ENCODE measurements at places on chromosomes 4 and X. TPM values are rescaled to one million over a fixed set of nuclear protein-coding genes. Genes with fewer than 3 reads are reported as not detected.

Gene CENPVL2
- total RNA-seq: not detected

Gene ENAM
- total RNA-seq: 0.32 TPM

Gene C4orf17
- total RNA-seq: not detected

Gene CT45A2
- total RNA-seq: not detected

Gene IL9R
- 0.33 TPM for total RNA-seq

Gene VSIG4
- 63.3 TPM for total RNA-seq

Gene KLHL13
- total RNA-seq: 20.2 TPM

Gene LRP2BP
- 2.3 TPM for total RNA-seq

Gene USP51
- total RNA-seq: 0.66 TPM

Gene TMEM271
- total RNA-seq: not detected

Gene RNF128
- 1.1 TPM for total RNA-seq

Gene DHRSX
- 29.2 TPM for total RNA-seq

Gene CFP
- 17.4 TPM for total RNA-seq

Gene MAGEC1
- not detected for total RNA-seq

Gene CXCL11
- not detected for total RNA-seq

Gene GASK1B
- 70.4 TPM for total RNA-seq

Gene AKAP14
- total RNA-seq: not detected

DNA sequence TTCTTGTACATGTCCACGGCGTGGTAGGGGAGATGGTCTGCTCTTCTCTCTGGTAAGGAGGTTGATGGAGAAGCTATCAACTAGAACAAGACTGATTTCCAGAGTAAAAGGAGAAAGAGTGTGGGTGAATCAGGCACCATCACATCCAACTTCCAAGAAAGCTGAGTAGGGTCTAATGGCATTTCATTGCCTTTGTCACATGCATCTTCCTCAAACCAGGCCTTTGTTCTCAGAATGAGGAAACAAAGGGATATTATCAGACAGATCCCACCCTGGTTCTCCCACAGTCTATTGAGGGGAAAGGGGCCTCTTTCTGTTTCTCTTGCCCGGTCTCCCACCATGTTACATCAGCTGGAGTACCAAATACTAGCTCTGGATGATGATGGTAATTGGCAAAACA, 160.2 kb upstream of the RBPJ start:
- no peak for DNase-seq

- DNase-seq: no peak
These were observed 219.7 kb downstream of the DCLK2 start for GRCh38 chr4:150297861-150298474.

DNA sequence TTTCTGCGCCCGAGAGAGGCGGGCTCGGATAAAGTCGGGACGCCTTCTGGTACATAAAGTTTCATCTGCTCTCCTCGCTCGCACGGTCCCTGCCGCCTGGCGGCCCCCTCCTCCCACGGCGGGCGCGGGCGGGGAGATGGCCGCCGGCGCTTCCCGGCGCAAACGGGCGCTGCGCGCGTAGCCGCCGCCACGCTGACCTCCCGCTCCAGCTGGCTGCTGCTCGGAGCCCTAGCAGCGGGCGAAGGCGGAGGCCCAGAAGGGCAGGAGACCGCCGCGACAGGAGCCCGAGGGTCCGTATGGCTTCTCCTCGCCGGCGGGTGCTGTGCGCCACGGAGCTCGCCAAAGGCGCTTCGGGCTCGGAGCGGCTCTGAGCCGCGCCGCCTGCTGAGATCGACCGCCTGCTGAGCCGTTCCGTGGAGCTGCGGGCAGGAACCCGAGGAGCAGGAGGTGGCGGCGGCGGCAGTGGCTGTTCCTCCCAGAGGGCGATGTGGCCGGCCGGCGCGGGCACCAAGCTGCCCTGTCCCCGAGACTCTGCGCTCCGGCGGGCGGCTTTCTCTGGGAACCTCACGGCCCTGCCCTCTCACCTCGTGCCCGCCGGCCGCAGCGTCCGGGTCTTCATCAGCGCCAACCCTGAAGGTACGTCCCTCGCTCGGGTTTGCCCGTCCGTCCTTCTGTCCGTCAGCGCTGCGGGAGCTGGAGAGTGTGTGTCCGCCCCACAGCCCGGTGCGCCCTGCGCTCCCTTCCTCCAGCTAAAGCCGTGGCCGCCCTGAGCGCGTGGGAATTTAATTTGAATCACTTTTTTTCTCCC, at the start of gene NWD2:
NWD2 (plus strand) TSS at position 161 of the 808 bp plus-strand sequence; CDS start at position 486, 325 bp downstream.
- no peak for DNase-seq

DNA sequence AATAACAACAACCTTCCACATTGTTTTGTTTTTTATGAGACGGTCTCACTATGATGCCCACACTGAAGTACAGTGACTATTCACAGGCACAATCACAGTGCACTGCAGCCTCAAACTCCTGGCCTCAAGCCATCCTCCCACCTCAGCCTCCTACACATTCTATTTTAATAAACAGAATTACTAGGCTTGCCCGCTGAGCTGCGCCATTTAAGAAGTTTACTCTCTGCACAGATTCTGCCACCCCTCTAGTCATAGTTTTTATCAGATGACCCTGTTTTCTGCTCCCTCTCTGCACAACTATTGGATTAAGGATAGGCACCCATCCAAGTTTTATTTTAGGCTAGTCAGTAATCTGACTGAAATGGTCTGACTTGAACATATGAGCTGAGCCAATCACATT, 11.3 kb upstream of the COX18 start:
- DNase-seq: no peak

DNA sequence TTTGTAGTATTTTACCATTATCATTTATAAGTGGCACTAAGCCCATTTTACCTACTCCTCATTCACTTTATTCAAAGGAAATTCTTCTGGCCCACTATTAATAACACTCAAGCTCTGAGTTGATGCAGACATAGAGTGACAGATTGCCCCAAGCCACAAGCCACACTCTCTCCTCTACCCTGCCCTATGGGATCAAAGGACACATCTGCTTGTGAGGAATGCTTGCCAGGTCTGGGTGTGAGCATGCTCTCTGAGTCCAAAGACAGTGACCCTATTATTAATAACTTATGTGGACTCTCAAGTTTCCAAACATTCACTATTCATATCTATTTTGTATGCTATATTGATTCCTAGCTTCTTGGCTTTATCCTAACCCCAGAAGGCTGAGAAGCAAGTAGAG, 18.5 kb downstream of the ETNPPL start:
- no peak for DNase-seq

DNA sequence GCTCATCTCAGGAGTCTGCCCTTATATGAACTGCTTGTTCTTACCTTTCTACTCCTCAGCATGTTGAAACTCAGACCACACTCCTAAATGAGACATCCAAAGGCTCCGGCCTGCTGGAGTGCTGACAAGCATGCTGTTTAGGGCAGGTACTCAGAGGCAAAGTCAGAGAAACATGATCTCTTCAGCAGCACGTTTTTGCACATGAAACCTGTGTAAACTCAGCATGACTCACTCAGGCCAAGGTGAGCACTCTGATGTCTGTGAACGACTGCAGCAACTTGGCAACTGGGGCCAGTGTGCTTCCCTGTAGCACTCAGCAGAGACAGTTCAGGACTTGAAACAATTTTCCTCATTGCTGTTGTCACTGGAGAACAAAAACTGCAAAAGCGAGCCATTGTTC, 109.6 kb downstream of the PACRGL start:
- no peak for DNase-seq

- no peak for DNase-seq
These were observed 3.5 kb downstream of the EMD start for GRCh38 chrX:154382483-154383069.

GRCh38 chr4:173213296-173213695, 44.7 kb downstream of the GALNT7 start:
- no peak for DNase-seq

- DNase-seq: no peak
These were observed 34.2 kb upstream of the C1GALT1C1 start for GRCh38 chrX:120664081-120664480.

DNA sequence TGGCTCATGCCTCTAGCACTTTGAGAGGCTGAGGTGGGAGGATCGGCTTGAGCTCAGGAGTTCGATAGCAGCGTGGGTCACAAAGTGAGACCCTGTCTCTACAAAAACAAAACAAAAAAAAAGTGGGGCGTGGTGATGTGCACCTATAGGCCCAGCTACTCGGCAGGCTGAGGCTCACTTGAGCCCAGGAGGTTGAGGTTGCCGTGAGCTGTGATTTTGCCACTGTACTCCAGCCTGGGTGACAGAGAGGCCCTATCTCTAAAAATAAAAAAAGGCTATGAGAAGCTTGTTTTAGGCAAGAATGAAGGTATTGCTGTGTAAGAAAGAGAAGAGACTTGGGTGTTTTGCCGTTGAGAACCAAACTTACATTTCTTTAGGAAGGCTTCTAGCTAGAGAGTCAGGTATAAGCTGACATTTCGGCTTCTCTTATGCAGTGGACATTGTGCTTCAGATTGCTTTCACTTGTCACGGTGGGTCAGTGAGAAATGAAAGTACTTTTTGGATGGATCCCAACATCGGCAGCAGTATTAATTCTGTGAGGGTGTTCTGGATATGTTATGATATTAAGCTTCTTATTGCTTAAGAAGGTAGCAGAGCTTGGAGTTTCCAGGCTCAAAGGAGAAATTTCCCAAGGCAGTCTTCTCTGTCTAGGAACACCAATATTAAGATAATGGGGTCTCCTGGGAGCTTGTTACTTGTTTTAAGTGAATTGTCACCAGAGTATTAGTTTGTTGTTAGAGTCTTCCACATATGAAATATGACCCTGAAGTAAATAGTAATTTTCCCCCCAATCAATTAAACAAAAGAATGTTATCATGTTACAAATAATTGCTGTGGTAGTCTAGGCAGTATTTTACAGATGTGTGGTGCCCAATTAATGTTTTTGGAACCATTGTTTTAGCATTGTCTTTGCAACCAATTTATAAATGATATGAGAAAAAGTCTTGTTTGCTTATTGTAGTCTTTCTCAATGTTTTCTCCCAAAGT, 17.6 kb downstream of the TMEM131L start:
- no peak for DNase-seq

GRCh38 chr4:2848449-2848848, 4.8 kb downstream of the ADD1 start:
- no peak for DNase-seq

GRCh38 chr4:180900781-180901180, 1342.4 kb upstream of the TENM3 start:
- no peak for DNase-seq

DNA sequence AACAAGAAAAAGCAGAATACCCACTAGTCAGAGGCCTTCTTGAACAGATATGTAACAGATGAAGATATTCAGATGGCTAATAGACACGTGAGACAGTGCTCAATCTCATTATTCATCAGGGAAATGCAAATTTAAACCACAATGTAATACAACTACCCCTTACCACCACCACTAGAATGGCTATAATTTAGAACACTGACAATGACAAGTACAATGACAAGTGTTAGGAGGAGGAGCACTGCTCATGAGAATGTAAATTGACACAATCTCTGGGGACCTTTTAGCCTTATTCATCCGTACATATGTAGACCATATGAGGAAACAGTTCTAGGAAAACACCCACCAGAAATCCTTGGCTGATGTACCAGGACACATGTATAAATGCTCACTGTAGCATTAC, 13.1 kb downstream of the ZNF81 start:
- DNase-seq: no peak

GRCh38 chrX:111168314-111168713, 72.3 kb downstream of the PAK3 start:
- DNase-seq: no peak

DNA sequence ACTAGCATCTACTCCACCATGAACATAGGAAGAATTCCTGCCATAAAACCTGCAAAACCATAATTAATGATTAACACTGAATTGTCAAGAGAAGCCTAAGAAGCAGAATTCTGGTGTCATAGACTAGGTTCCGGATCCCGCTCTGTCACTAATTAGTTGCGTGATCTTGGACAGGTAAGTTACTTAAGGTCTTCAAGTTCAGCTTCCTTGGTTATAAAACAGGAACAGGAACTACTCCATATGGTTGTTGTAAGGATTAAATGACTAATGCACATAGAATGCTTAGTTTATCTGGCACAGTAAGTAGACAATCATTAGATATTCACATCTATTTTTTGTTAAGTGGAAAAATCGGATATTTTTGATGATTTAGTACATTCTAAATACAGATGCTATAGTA, 14.3 kb downstream of the G3BP2 start:
- no peak for DNase-seq

GRCh38 chr4:69224891-69225290, 10.3 kb upstream of the UGT2B11 start:
- no peak for DNase-seq

- DNase-seq: no peak
These were observed 15.0 kb downstream of the ADD1 start for GRCh38 chr4:2858451-2859217.

DNA sequence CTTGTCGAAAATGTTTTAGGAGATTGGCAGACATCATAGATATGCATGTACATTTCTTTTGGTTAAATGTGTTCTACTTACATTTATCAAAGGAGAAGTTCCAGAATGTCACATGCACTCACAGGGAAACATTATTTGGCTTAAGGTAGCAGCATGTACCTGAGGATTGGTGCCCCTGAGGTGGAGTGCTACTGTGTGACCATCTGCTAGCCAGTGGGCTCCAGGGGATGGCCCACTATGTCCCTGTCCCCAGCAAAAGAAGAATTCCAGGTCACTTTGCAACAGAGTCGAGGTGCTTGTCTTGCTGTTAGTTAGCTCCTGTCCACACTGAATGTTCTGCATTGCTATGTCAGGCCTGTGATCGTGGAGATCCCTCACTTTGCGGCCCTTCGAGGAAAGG, 283.2 kb downstream of the ANK2 start:
- no peak for DNase-seq

DNA sequence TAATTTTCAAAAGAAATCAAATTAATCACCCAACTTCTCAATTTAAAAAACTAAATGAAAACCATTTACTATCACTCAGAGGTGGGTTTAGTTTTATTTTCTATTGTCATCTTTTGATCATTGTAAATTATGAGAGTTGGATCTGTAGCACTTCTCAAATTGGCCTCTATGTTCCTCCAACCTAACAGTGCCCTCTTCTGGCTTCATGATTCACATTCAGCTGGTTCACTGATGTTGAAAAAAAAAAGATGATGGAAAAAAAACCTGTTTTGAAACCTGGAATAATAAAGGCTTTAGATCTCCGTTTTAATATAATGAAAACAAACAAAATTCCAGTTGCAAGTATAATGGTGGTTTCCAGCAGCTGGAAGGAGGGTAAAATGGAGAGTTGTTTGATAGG, 2.4 kb upstream of the NBDY start:
- DNase-seq: no peak

DNA sequence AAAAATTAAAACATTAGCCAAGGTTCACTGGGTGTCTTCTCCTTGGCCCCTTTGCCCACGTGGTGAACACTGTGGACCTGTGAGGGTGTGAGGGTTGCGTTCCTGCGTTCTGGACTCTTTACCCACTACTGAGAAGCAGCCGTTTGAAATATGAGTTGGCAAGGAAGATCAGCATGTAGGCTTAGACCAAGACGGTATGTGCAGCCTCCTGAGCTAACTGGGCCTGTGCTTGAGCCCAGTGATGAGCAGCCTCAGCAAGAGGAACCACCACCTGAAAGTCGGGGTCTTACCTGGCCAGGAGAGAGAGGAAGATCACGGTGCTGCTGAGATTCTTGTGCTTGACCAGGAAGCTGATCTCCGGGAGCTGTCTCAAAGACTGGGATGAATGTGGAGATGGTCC, 19.5 kb downstream of the RGS12 start:
- no peak for DNase-seq

GRCh38 chrX:105527759-105528158, 294.6 kb upstream of the NRK start:
- DNase-seq: no peak
